Activated CD4-positive, alpha-beta memory T cell treated with anti-CD3 and anti-CD28 coated beads for 36 hours (primary cell): ENCODE measurements at places on chromosomes 12 and 14. TPM values are rescaled to one million over a fixed set of nuclear protein-coding genes. Genes with fewer than 3 reads are reported as not detected.

HPD gene
- not detected for total RNA-seq

DNA sequence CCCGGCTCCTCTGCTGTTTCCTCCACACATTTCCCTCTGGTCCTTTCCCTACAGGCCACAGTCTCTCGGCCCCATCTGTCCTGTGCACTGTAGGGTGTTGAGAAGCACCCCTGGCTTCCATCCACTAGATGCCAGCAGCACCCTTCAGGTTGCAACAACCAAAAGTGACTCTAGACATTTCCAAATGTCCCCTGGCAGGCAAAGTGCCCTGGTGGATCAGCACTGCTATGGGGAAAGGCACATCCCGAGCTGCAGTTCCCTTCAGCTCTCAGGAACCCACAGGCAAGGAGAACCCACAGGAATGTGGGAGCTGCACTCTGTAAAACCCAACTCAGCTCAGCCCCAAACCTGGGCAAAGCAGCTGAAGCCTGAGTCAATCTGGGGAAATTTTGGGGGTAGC, 77.0 kb downstream of the RBM19 start:
- DNase-seq = no peak

DNA sequence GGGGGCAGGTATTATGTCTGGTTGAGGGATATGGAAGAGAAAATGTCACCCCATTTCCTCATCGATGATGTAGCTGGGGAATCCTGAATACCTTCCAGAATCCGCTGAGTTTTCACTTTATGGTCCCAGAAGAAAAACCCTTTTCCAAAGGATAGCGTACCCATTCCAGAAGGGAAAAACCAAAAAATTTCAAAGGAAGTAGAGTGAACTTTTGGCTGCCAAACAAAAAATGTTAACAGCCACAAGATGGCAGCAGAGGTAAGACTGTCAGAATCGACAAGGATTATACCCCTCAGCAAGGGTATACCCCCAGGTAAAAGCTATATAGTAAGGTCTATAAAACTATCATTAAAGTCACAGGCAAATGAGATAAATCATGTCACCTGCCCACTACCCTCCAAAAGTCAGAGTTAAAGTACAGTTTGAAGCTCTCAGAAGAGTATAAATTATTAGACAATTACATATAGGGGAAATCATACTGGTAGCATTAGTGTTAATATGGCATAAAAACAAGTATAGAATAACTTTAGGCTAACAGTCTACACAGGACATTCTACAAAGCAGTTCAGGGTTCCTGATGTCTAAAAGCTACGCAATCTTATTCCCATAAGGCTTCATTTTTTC, 18.0 kb downstream of the ACIN1 start:
- no peak for DNase-seq

RNF212B gene
- not detected for total RNA-seq

DNA sequence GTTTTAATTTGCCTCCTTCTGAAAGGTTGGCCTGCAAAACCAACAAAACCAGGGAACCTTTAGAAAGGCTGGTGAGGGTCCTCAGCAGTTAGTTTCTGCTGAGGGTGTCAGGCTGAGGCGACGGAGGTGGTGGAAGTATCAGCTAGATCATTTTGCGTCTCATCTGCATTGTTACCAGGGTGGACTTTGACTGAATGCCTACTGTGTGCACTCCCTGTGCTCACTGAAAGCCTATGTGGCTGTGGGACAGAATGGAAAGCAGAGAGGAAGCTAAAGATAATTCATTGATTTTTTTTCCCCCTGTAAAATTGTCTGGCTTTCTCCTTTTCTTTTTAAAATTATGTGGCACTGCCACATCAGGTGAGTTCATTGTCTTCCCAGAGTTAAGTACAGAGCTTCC, 68.4 kb upstream of the SRSF5 start:
- no peak for DNase-seq

DNA sequence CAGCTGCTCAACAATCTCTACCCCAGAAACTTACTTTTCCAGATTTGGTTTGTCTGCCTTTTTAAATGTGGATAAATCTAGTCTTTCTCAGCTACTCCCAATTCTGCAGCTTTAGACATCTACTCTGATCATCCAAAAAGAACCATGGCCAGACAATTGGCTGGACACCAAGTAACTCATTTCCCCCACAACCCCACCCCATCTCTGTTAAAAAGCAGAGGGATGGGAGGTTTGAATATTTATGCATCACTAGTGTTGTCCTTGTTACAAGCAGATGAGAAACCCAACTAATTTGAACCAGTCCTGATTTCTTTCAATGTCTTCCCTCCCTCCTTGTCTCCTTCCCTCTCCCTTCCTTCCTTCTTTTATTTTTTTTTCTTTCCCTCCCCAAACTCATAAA, 391.9 kb downstream of the GALC start:
- no peak for DNase-seq
